ENCODE measurements at places on chromosomes 5 and 9.

GRCh38 chr9:95277509-95277908, 40.0 kb downstream of the FANCC start:
- no peak for DNase-seq

GRCh38 chr5:138661991-138662434, 86.8 kb upstream of the HSPA9 start:
- no peak for DNase-seq

DNA sequence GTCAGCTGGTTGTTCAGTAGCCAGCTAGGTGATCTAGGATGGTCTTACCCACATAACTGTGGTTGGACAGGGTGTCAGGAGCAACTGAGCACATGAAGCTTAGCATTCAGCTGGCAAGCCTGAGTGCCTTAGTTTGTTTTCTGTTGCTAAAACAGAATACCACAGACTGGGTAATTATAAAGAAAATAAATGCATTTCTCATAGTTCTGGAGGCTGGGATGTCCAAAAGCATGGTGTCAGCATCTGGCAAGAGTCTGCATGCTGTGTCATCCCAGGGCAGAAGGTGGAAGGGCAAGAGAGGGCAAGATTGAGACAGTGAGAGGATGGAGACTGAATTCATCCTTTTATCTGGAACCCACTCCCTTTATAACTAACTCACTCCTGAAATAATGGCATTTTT, 921.5 kb downstream of the TLE4 start:
- DNase-seq = no peak

GRCh38 chr9:90815944-90816357, 14.3 kb downstream of the SYK start:
- DNase-seq = no peak

DNA sequence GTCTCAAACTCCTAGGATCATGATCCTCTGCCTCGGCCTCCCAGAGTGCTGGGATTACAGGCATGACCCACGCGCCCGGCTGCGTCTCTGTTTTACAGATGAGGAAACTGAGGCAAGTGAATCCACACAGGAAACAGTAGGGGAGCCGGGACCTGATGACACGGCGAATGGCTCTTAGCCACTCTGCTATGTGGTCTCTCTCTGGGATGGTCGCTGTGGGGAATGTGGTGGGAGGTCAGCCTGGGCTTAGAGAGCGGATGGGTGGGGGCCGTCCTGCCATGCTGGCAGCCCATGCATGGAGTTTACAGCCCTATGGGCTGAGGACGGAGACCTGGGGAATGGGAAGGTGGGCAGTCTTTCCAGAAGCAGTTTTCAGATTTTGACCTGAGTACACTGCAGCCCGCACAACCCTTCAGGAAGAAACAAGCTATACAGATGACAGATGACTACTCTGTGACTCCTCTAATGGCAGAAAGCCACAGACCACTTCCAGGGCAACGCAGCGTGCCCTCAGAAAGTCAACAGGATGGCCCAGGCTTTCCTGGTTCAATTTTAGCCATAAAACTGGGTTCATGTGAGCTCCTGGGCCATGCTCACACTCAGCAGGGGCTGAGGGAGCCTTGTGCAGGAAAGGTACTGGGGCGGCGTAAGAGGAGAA, 136.1 kb upstream of the RAPGEF1 start:
- no peak for DNase-seq

GRCh38 chr9:134678206-134678605, 36.6 kb downstream of the COL5A1 start:
- peak; percentile 28 for DNase-seq

- DNase-seq = no peak
Observed at GRCh38 chr5:136409000-136409399, 43.7 kb upstream of the TRPC7 start.

DNA sequence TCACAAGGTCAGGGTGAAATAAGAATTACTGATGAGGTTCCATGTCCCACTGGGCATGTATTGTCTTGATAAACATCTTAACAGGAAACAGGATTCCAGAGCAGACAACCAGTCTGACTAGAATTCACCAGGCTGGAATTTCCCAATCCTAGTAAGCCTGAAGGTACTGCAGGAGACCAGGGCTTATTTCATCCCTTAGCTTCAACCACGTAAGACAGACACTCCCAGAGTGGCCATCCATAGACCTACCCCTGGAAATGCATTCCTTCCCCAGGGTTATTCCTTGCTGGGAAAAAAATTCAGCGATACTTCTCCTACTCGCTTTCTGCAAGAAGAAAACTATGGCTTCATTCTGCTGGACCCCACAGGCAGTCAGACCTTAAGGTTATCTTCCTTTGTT, 785.4 kb downstream of the NR2F1-AS1 start:
- no peak for DNase-seq

- no peak for DNase-seq
Observed at GRCh38 chr5:77952636-77953212, 176.6 kb upstream of the TBCA start.

DNA sequence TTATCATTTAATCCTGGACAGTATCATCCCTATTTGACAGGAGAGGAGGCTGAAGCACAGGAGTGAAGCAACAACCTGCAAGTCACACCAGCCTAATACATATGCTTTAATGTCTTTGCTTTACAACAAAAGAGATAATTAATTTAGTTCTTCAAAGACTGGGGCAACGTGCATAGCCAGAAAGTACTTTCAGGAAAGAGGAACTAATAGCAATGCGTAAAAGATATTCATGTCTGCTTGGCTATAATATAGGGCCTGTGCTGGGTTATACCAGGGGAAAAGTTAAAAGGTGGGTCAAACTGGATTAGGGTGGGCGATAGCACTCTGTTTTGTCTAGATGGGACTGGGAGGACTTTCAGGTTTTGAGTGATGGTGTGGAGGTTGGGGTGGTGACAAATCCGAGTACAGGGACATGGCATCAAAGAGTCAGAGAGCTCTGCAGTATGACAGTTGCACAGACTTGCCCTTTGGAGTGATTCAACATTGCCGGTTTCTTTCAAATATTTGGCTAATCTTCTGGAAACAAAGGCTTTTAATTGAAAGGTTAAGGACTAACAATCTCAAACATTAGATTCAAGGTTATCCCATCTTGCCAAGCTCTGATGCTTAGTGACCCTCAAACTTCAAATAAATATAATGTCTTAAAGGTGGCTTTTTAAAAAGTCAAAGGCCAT, 11.9 kb downstream of the DAB2 start:
- DNase-seq = no peak

DNA sequence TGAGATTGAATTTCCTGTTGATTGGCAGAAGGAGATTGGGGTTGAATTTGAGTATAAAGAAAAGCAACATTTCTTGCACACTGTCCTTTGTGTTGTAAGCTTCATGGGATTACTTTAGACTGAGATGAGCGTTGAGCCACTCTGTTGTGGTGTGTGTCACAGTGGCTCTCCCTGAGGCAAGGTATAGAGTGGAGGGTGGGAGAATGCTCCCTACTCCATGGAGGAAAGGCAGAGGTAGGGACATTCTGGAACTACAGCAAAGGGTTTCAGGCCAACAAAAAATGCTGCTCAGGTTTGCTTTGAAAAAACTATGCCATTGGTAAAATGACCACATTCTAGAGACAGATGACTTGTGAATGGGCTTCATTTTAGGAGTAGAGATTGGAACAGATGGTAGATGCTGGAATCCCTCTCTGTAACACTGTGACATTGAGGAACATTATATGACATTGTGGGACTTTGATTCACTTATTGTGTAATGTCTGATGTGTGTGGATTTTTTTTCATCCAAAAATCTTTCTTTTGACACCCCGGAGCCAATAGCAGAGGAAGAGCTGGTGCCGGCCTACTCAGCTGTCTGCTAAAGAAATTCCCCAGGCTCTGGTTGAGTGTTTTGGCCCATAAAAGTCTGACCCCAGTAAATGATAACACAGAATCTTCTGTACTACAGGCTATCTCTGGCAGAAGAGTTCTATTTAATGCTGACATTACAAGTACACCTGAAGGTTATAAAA, 6.2 kb upstream of the CEP120 start:
- DNase-seq = no peak

- DNase-seq = no peak
Observed at GRCh38 chr5:5983261-5983980, 394.9 kb downstream of the MED10 start.

DNA sequence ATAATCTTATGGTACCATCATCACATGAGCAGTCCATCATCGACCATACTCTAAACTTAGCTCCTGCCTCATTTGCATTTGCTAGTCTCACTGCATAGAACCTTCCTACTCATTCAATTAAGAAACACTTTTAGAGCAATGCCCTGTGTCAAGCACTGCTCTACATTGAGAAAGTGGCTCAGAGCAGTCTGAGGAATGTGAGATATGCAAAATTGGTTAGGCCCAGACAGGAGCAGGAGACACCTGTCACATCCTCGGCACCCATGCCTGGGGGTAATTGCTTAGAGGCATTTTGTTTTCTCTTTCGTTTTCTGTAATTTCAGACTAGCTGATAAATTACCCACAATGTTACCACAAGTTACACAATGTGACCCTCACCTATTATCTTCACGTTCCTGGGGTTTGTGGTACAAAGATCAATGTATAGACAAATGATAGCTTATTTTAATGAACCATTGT, 4.9 kb upstream of the RARS1 start:
- no peak for DNase-seq

DNA sequence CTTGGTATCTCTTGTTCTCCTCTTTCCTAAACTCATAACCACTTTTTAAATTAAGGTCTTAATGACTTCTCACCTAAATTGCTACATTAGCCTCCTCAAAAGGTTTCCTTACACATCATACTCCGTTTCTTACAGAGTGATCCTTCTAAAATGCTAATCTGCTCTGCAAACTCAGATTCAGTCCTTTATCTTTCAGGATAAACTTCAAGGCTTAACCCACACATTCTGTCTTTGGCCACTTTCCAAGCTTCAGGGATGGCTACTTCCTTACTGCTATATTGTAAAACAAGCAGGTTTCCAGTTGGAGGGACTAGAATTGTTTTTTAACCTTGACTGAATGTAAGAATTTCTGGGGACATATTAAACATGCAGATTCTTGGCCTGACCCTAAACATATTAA, 105.5 kb upstream of the CHD1 start:
- DNase-seq = no peak

- no peak for DNase-seq
Observed at GRCh38 chr9:91143642-91144041, 218.1 kb downstream of the AUH start.

GRCh38 chr5:169263591-169263990, 37.3 kb downstream of the SLIT3 start:
- DNase-seq = no peak

DNA sequence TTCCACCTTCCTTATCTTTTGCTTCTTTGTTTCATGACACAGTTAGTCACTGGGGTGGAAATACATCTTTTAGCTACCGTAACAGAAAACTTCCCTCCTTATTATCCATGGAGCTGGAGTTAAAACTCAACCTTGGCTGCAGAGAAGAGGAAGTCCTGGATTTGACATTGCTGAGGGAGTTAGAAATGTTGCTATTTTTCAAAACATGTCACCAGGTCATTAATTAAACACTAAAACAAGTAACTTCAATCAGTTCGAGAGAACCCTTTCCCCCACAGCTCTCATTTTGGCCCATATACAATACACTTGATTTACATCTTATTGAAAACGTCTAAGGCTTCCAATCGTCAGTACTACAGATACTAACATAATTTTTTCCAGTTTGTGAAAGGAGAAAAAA, 237.9 kb upstream of the CD180 start:
- DNase-seq = no peak

DNA sequence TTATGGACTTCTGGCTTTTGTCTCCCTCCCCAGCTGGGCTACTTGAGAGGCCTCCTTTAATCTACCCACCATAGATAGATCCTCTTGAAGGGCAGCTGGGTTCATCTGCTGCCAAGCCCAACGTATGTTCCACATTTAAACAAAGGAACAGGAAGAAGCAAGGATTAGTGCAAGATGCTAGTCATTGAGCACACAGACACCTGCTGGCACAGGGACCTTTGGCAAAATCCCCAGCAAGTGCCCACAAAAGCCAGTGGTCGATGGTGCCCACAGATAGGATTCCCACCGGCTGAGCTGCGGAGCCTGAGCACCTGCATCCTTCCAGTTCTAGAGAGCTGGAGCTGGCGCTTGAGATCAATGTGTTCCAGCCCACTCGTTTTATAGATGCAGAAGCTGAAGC, 57.7 kb upstream of the SHB start:
- DNase-seq = no peak

DNA sequence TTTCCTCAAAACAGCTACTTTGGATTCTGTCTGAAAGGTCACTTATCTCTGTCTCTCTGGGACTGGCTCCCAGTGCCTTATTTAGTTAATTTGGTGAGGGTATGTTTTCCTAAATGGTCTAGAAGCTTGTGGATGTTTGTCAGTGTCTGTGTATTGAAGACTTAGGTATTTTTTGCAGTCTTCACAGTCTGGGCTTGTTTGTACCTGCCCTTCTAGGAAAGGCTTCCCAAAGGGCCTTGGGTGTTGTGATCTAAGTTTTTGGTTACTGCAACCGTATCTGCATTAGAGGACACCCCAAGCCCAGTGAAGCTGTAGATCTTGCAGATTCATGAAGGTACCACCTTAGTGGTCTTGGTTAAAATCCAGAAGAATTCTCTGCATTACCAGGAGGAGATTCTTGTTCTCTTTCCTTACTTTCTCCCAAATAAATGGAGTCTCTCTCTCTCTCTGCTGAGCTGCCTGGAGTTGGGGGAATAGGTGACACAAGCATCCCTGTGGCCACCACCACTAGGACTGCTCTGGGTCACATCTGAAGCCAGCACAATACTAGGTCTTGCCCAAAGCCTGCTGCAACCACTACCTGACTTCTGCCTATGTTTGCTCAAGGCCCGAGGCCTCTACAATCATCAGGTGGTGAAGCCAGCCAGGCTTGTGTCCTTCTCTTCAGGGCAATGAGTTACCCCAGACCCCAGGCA, 17.8 kb upstream of the CCNB1 start:
- DNase-seq = no peak

DNA sequence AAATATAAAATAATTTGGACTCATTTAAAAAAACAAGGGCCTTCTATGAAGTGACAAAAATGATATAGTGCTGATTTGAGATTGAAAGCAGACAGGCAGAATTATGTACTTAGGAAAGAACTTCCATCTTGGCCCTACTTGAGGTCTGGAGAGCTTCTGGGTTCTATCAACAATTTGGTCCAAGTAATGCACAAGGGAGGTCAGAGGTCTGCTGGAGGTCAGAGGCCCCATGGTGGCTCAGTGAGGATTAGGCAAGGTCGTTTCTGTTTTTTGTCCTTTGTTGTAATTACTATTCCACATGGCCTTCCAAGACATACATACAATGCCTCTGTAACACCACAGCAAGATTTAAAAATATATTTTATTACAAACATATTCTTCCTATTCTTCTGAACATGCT, 37.2 kb downstream of the NUDT12 start:
- DNase-seq = no peak

- DNase-seq = no peak
Observed at GRCh38 chr5:174323878-174324281, 278.4 kb downstream of the NSG2 start.

DNA sequence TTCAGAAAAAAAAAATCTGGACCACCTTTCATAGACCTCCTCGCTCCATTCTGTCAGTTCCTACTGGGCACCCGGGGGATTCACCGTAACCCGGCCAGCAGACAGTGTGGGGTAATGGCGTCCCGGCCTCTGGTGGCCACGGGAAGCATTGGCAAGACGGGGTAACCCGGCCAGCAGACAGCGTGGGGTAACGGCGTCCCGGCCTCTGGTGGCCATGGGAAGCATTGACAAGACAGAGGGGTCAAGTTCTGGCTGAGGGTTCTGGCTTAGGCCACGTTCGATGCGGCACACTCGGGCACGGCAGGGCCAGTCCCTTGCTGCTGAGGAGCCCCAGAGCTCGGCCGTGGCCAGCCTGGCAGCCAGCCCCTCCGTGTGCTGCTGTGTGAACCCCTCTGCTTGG, 116.2 kb upstream of the RAPGEF1 start:
- DNase-seq = no peak

GRCh38 chr5:153367466-153367865, 123.0 kb upstream of the GRIA1 start:
- no peak for DNase-seq
